NCI-H446 treated with DMSO at 0.1 percent for 48 hours (cell line): ENCODE measurements at places on chromosomes 11 and 22.

DNA sequence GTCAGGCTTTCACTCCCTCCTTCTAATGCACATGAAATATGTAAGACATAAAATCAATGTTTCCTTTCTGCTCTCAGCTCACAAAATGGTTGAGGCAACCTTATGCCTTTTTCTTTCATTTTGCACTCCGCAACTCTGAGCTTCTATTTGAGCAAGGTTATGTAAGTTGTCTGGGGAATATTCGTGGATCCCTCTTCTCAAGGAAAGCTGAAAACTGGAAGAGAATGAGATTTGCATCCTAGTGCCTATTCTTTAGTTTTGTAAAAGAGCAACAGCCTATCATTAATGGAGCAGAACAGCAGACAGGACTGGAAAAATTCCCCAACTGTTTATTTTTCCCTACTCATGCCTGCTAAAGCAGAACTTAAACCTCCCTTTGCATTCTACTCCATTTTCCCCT lies 141.7 kb downstream of the FAM76B start:
- no peak for DNase-seq

DNA sequence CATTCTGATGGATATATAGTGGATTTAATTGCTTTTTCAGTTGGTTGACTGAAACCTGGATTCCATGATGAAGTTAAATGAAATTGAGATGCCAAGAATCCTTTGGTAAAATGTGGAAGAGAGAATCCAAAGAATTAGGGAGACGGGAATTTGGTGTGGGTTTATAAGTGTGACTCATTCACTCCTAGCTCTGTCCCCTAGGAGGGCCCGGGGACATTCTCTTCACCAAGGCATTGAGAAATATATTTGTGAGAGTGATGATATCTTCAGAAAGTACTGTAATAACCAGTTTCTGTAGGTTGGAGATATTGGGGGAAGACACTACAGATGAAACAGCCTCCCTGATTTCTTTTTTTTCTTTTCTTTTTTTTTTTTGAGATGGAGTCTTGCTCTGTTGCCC lies 13.6 kb upstream of the PHOX2A start:
- DNase-seq, result no peak

- DNase-seq, result no peak
Measured at GRCh38 chr22:50473855-50474671, 772 bp downstream of the SBF1 start.

DNA sequence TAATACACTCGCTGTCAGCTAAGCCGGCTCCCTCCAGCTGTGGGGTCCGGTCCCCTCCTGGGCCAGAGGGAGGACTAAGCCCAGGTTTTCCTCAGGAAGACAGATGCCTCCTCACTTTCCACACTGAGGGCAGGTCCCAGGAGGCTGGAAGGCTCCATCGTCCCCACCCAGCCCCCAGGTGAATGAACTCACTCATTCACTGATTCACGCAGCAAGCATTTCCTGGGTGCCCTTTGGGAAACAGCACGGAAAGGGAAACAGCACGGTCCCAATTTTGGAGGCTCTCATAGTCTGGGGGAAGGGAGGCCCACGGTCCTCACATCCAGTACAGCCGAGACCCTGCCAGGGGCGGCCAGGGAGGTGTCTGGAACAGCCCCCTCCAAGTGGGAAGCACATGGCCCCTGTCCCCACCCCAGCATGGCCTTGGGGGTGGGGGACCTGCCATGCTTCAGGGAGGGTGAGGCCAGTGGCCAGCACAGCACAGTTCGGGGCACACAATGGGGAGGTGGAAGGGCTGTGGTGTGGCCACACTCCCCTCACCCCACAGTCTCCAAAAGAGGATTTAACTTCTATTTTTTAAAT lies 9.3 kb upstream of the TH start:
- DNase-seq, result no peak

- DNase-seq, result no peak
Measured at GRCh38 chr11:30594646-30595411, 8.7 kb upstream of the MPPED2 start.

DNA sequence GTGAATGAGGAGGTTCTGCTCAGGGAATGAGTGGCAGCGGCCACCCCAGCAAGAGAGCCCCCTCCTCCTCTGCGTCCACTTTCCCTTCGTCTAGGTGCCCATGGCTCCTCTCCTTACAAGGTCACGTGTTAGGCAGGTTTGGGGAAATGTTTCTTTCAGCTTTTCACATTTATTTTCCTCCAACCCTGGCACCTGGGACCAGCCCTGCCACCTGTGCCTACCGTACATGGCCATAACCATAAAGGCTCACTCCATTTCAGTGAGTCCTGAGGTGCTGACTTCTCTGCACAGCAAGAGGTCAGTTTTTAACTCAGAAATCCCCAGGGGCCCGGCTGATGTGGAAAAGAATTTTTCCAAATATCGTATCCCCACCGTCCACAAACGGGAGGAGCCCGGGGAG lies 71.2 kb downstream of the FLI1 start:
- no peak for DNase-seq

GRCh38 chr11:101916422-101916821 lies at the start of gene ANGPTL5:
ANGPTL5 (minus strand) TSS chr11:101916522; CDS start chr11:101907909, 8,613 bp downstream.
- DNase-seq, result no peak

GRCh38 chr11:57324154-57324885 lies 432 bp downstream of the TNKS1BP1 start:
- DNase-seq, result no peak

DNA sequence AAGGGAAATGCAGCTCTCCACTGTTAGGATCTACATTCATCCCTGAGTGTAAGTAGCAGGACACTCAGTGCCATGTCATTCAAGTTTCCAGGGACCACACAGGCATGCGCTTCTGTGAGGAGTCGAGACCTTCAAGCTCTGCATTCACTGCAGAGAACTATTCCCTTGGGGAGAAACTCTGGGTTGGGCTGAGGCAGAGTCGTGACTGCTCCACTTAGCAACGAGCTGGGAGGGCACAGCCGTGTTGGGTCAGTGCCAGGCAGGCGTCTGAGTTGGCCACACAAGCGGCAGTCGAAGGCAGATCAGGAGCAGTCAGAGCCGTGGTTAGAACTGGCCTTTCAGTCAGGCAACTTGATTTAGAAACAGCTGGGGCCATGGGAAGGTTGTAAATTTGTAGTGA lies 14.7 kb downstream of the MPEG1 start:
- DNase-seq, result no peak

- no peak for DNase-seq
Measured at GRCh38 chr11:120929090-120929489, 94.8 kb upstream of the TBCEL start.

GRCh38 chr22:36419177-36419911 lies 31.6 kb upstream of the MYH9 start:
- DNase-seq, result no peak

GRCh38 chr22:20904008-20904979 lies 12.9 kb upstream of the CRKL start:
- DNase-seq, result no peak

DNA sequence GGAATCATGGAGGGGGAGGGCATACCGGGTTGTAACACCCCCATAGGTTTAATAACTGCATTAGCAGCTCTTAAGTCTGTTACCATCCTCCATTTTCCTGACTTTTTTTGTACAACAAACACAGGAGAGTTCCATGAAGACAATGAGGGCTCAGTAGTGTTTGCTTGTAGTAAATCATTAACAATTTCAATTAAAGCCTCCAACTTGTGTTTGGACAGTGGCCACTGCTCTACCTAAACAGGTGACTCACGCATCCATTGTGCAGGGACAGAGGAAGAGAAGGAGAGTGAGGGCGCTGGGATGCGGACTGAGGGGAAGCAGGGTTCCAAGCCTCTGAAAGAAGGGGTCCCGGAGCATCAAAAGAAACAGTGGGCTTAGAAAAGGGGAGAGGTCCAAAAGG lies 21.3 kb upstream of the MTNR1B start:
- no peak for DNase-seq

DNA sequence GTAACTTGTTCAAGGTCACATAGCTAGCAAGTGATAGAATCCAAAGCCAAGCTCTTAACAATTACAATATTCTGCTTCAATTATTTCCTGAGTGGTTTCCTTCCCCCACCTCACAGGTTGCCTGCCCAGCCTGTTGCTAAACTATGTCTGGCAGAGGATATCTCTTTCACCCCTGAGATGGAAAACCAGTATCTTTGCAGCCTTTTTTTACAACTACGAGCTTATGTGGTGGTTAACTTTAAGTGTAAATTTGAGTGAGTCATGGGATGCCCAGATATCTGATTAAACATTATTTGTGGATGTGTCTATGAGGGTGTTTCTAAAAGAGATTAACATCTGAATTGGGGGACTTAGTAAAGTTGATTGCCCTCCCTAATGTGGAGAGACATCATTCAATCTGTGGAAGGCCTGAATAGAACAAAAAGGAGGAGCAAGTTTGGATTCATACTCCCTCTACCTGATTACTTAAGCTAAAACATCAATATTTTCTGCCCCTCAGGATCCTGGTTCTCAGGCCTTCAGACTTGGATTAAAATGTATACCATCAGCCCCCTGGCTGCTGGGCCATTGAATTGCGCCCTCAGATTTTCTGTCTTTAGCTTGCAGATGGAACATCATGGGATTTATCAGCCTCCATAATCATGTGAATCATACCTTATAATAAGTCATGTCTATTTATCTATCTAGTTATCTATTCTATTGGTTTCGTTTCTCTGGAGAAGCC lies 911.9 kb downstream of the METTL15 start:
- no peak for DNase-seq

DNA sequence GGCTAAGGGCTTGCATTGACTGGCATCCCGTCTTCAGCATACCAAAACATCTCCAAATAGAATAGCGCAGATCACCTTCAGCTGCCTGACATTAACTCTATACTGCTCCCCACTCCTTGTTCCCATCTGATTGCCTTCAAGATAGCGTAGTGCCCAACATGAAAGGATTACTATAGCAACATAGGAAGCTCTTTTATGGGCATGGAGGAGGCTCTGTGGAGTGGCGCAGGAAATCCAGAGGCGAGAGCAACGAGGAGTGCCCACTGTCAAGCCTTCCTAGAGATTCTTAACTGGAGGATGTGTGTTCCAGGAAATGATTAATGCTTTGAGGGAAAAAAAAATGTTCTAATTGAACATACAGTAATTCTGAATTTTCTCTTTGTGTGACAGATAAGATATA lies 213.3 kb downstream of the CADM1 start:
- DNase-seq, result no peak

- no peak for DNase-seq
Measured at GRCh38 chr11:45777127-45777969, 27.6 kb upstream of the SLC35C1 start.

GRCh38 chr22:39491696-39492095 lies 10.4 kb upstream of the MIEF1 start:
- no peak for DNase-seq

- no peak for DNase-seq
Measured at GRCh38 chr11:103125462-103125861, 16.2 kb downstream of the DYNC2H1 start.

DNA sequence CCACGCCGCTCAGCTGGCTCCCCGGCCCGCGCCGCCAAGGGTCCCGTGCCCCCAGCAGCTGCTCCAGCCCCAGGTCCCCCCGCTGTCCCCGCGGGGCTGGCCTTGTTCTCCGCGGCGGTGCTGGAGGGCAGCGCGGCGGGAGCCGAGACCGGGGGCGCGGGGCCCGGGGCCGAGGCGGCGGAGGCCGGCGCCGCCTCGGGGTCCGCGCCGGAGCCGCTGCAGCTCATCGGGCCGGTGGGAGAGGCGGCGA lies 128 bp downstream of the TAF10 start:
- no peak for DNase-seq

DNA sequence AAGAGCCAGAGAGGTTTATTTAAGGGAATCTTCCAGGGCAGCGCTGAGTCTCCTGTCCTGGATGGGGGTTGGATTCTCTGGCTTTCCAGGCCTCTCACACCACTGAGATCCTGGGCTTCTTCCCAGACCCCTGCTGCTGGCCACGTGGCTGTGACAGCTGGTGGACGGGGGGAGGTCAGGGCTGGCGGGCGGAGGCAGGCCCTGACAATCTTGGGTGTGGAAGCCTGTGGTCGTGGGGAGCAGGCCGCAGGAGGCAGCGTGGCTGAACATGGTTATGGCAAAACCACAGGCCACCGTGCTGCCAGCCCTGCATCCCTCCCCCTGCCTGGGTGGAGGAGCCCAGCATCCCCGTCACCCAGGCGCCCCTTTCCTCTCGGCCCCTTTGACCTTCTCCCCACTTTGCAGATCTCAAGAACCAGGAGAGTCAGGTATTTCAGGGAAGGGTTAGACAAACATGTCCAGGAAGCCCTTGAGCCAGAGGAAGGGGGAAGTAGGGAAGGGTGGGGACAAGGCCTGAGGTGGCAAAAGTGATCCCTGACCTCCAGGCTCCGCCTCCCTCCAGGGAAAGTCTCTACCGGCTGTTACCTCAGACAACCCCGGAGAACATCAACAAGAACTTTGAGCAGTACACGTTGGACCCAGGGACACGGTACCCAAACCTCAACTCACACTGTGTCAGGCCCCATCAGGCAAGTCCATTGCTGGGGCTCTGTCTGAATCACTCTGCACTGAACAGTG lies 111.8 kb downstream of the MICAL2 start:
- DNase-seq, result no peak

- DNase-seq, result no peak
Measured at GRCh38 chr11:94140154-94140655, 11.6 kb downstream of the PANX1 start.

DNA sequence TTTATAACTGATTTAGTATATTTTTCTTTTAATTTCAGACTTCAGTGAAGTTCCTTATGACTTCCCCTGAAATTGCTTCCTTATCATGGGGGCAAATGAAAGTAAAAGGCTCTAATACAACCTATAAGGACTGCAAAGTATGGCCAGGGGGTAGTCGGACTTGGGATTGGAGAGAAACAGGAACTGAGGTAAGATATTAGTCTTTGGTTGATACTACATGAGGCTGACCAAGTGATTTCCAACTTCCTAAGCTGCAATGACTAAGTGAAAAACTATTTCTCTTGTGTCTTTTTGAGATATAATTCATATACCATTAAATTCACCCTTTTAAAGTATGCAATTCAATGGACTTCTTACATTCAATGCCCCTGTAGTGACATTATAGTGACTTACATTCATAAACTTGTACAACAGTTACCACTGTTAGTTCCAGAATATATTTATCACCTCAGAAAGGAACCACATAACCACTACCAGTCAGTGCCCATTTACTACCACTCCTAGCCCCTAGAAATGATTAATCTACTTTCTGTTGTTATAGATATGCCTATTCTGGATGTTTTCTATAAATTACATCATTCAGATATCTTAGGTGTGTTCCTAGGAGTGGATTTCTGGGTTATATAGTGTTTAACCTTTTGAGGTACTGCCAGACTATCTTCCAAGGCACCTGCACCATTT lies 21.6 kb downstream of the AAMDC start:
- DNase-seq, result no peak

GRCh38 chr22:37842015-37842793 lies 1.9 kb downstream of the ANKRD54 start:
- DNase-seq, result no peak

GRCh38 chr22:48807155-48807554 lies 1020.5 kb downstream of the BRD1 start:
- no peak for DNase-seq

- no peak for DNase-seq
Measured at GRCh38 chr11:63520606-63521170, 14.8 kb downstream of the LGALS12 start.
